ENCODE measurements at places on chromosomes 4 and X.
A peak's percentile ranks its signal among the peaks of the same experiment; 100 is the strongest.

DNA sequence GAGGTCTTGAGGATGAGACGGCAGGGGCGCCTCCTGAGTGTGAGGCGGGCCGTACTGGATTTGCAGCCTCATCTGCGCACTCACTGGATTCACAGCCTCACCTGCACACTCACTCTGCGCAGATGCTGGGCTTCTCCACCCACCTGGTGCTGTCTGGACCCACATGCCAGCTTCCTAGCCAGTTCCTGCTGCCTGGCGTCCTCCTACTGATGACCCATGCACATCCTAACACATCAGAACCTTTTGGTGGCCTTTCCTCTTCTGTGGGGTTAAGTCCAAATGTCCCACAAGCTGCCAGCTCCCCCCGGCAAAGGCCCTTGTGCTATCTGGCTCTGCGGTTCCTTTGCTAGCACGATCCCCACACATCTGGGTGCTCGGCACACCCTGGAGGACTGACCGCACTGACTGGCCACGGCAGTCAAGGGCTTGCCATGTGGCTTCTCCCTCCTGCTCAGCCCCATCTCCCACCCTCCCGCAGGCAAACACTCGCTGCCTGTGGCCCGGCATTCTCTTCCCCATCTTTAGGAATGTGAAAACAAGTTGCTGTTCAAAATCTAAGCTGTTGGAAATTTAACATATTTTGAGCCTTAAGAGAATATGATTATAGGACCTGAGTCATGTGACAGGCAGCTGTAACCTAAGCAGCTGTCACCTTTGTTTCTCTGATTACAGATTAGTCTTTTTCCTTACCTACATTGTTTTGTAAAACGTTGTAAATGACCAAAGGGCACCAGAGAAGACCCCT, 39.4 kb upstream of the AFAP1 start:
- no peak for DNase-seq

GRCh38 chr4:38132107-38132673, 172.0 kb downstream of the PTTG2 start:
- DNase-seq = peak; percentile 50

- no peak for DNase-seq
Observed at GRCh38 chr4:74667944-74668343, 126.4 kb downstream of the BTC start.

GRCh38 chr4:139761461-139761860, 95.8 kb downstream of the MGST2 start:
- DNase-seq = peak; percentile 71

GRCh38 chrX:137032341-137032694, 1.5 kb downstream of the GPR101 start:
- no peak for DNase-seq

DNA sequence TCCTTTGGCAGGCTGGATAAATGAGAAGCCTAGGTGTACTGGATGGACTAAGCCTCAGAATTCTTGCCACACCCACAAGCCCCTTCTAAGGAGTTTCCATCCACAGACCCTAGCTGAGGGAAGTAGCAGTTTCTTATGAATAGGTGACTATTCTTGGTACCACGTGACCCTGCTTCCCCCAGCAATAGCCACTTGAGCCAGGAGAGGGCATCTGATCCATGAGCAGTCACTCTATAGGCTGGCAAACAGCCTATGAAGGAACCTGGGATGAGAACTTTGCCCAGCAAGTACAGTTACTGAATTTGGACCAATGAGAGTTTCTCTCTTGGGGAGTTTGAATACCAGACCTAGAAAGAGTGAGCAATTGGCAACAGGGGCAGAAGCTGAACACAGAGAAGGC, 84.0 kb downstream of the RTL9 start:
- peak; percentile 54 for DNase-seq

DNA sequence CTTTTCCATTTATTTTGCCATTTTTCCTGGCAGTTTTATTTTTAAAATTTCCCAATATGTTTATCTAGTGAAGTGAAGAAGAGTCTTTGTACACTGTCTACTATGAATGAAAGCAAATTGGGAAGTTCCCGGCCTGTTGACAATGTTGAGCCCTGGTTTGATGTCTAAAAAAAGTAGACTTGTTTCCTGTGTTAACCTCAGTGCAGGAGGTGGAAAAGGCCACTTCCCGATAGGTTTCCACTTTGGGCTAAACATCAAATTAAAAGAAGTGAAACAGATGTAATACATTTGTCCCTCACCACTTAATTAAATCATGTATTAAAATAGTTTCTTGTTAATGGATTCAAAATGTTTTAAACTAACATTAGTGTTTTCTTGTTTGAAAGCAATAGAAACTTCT, 30.0 kb downstream of the BBS12 start:
- DNase-seq = peak; percentile 18

GRCh38 chr4:103482471-103482870, 237.3 kb downstream of the TACR3 start:
- DNase-seq = no peak

GRCh38 chrX:138930583-138930945, 219.0 kb upstream of the FGF13 start:
- DNase-seq = no peak

- no peak for DNase-seq
Observed at GRCh38 chrX:67635424-67635823, 91.6 kb downstream of the AR start.

All from hematopoietic multipotent progenitor cell treated with erythropoietin and hydrocortisone succinate and interleukin-3 and kit ligand, for 4 days (in vitro differentiated cells).